ENCODE measurements at places on chromosomes 7 and 10.

DNA sequence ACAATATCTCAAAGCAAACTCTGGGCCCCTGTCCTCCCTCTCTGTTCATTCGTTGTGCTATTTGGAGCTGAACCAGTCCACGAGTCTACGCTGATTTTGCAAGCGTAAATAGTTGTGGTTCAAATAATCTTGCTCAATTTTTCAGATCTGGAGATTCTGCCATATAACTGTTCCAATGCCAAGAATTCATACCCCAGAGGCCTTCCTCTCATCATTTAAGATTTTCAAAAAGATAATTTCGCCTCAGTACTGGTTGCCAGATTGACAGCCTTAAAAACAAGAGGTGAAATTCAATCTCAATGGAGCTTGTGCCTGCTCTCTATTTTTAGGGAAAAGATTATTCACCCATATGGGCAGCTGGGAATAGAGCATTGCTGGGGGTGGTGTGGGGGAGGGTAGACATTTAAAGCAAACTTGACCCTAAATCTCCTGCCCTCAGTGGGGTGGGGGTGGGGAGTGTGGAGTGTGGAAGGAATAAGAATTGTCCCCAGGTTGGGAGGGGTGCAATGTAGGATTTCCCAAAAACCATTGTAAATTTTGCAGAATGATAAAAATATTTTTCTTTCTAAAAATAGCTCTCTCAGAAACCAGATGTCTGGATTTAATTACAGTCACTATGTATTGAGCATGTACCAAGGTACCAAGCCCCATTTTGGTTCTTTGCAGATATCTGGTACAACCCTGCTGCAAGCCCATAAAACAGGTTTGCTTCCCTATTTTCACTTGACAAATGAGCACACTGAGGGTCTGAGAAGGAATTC lies 104.7 kb upstream of the EEPD1 start:
- DNase-seq = peak; percentile 98

- DNase-seq = no peak
Measured at GRCh38 chr10:14645239-14645960, 129.3 kb downstream of the FAM107B start.

DNA sequence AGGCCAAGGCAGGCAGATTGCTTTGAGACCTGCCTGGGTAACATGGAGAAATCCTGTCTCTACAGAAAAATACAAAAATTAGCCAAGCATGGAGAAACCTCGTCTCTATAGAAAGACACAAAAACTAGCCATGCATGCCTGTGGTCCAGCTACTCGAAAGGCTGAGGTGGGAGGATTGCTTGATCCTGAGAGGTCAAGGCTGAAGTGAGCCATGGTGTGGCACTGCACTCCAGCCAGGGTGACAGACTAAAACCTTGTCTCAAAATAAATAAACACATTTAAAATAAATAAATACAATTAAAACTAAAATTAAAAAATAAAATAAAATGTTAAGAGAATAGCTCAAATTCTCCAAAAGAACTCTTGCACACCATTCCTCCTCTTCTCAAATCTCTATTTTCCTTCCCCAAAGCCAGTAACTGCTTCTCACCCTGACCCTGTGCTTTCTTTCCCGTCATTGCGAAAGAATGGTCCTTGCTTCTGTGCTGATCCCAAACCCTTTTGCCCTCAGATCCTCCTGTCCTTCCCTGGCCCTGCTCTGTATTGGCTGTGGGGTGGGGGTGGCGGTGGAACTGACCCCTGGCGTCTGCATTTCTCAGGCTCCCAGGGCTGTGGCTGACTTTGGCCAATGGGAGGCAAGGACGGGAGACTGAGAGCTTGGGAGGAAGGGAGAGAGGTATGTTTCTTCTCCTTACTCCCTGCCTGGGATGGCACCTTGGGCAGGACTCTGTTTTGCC lies 12.4 kb downstream of the SRGN start:
- no peak for DNase-seq

DNA sequence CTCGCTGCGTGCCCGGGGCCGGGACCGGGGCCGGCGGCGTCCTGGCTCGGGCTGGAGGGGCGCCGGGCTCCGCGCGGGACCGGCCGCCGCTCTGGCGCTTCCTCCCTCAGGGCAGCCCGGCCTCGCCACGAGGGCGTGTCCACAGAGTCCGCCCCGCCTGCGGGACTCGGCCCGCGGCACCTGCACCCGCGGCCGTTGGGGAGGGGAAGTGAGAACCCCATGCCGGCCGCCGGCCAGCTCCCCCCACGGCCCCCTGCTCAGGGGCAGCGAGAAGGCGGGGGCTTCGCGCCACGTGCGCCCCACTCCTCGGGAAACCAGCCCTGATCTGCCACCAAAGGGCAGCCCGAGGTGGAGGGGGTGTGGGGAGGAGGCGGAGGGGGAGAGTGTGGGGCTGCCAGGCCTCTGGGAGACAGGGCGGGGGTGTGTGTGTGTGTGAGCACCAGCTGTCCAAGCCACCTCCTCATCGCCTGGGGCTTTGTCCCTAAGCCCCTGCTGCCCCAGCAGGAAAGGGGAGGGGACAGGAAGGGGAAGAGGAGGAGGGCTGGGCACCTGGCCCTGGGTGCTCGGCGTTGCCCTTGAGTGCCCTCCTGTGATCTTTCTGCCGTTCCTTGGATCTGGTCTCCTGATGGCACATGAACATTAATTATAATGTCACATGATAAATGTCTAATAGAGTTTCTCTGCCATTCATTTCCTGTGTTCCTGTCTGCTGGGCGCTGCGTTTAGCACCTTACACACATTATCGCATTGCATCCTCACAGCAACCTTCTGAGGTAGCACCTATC lies at the start of gene PIK3AP1:
PIK3AP1 (minus strand) TSS at position 93 of the 785 bp plus-strand sequence. CDS start 120 bp downstream, outside the sequence.
- no peak for DNase-seq

DNA sequence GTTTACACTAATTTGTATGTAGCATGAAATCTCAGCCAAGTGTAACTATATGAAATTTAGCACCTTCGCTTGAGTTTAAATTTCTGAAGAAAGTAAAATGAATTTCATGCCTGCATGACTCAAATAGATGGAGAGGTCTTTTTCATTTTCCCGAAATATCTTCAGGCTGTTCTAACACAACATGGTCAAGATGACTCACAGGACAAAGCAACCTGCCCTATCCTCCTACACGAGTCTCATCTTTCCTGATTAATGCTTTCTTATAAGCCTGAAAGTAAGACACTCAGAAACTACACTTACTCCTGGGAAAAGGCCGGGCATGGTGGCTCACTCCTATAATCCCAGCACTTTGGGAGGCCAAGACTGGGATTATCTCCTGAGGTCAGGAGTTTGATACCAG lies 41.2 kb downstream of the CH25H start:
- peak; percentile 72 for DNase-seq

GRCh38 chr10:109956454-109957091 lies 33.3 kb upstream of the XPNPEP1 start:
- peak; percentile 65 for DNase-seq

DNA sequence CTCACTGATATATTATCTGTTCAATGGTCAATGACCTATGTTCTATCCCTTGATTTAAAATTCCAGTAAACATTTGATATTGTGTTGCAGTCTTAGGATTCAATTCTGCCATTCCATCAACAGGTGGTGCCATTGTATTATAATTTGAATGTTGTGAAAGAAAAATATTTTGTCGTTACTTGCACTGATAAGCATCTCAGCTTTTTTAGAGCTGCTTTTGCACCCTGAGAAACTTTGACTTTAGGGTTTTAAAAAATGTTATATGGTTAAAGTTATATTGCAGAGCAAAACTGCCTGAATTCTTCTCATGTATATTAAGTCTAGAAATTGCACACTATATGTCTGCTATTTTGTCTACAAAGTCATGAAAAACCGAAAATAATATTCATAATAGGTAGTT lies 18.8 kb upstream of the MINDY3 start:
- peak; percentile 28 for DNase-seq

- no peak for DNase-seq
Measured at GRCh38 chr10:47184273-47184672, 115.7 kb upstream of the GDF10 start.

GRCh38 chr7:91600112-91600511 lies 280.4 kb downstream of the MTERF1 start:
- DNase-seq = no peak

GRCh38 chr7:101927802-101928201 lies 110.4 kb downstream of the CUX1 start:
- DNase-seq = no peak

DNA sequence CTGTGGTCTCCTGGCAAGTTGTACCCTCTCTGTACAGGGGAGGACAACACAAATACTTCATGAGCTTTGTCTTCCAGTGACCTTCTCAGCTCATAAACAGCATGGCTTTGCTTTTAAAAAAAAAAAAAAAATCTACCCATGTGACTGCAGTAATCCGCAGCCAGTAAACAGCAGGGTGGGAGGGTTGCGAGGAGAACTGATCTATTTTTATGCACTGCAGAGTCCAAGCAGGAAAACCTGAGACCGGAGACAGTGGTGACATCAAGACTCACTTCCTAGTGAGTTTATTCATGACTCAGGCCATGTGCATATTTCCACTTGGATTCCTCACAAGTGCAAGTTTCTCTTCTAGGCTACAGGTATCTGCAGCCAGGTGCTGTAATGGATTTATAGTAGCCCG lies 127.9 kb downstream of the NRF1 start:
- peak; percentile 26 for DNase-seq

DNA sequence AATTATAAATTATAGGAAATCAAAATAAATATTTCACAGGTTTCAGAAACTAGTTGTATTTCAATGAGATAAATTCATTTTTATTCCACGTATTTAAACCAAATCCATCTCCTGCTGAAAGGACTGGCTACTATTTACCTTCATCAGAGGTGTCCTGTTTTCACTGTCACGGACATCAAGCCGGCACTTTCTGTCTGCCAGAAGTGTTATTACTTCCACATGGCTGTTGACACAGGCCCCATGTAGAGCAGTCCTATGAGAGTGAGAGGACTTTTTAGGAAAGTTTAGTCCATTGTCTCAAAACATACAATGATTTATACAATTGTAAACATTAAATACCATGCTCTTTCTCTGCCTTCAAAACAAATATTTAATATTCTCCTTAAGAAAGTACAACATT lies 100.4 kb upstream of the ACBD5 start:
- DNase-seq = no peak

DNA sequence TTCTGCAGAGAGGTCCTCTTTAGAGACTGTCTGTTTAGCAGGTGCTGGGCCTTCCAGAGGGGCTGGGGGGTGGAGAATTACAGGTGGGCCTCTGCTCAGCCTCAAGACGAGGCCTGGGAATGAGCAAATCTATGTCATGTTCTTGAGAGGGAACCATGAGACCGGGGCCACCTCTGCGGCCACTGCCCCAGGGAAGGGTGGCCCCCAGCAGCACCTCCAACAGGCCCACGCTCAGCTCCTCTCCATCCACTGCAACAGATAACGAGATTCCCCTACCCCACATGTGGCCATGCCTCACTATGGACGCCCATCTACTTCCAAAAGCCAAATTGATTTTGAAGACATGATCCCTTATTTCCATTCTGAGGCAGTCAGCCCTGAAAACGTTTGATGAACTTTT lies 176.9 kb downstream of the TCERG1L start:
- no peak for DNase-seq

DNA sequence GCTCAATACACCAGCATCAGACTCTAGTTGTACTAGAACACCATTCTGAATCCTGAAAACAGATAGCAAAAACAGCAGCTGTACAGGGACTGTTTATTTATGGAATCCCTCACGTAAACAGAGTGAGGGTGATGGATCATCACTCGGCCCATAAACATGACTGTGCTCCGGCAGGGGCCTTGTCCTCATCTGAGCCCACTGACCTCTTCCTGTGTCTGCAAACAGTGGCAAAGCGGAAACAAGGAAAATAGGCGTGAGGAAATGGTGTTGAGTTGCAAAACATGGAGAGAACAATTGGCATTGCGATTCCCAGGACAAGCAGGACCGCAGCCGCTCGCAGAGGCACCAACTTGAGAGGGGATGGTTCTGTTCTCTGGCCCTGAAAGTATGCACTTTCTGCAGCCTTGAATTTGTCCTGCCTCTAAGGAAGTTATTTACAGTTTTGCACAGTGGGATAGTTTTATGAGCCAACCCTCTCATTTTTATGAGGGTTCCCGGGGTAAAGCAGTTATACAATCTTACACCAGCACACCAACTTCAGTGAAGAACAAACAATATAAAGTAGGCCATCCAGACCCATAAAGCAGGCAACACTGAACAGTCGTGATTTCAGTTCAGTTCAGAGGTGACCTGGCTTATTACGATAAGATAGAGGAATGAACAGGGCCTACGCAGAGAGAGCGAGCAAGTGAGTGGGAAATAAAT lies 248.0 kb upstream of the FZD8 start:
- DNase-seq = no peak

DNA sequence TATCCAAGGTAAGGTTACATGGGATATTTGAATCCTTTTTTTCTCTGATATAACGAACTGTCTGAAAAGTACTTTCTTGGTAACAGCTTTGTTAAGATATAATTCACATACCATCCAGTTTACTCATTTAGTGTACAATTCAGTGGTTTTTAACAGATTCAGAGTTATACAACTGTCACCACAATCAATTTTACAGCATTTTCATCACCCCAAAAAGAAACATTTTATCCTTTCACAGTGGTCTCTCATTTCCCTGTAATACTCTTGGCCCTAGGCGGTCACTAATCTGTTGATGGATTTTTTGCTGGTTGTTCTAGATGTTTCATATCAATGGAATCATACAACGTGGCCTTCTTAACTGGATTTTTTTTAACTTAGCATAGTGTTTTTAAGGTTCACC lies 91.6 kb downstream of the GLCCI1 start:
- DNase-seq = peak; percentile 39

DNA sequence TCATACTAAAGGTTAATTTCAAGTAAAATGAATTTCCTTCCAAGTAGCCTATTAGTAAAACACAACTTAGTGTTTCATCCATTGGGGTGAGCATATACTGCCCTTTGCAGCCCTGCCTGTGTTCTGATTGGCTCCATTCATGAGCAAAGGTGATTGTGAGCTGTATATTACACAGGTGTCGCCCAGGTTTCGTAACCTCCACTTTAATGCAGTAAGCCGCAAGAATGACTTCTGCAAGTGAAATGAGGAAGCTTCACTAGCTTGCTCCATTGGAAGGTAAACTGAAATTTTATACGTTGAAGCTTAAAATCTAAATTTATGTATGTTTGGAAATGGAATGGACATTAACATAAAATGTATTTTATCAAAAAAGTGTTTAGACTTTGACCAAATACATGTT lies 24.4 kb downstream of the MTURN start:
- DNase-seq = no peak

DNA sequence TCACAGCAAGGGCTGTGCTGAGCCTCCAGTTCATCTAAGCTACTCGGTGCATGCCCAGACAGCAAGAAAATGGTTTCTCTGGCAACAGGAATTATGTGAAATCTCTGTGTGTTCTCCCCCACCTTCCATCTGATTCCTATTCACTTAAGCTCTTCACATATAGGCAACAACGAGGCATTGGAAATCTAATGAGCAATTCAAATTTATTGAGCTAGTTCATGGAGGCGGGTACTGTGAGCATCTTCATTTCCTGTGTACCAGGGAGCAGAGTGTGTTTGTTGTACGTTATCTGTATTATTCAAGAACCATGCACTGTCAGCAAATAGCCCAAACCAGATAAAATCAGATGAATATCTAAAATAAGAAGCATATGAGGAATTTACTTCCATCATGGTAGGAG lies 739.1 kb downstream of the MAGI2 start:
- no peak for DNase-seq

DNA sequence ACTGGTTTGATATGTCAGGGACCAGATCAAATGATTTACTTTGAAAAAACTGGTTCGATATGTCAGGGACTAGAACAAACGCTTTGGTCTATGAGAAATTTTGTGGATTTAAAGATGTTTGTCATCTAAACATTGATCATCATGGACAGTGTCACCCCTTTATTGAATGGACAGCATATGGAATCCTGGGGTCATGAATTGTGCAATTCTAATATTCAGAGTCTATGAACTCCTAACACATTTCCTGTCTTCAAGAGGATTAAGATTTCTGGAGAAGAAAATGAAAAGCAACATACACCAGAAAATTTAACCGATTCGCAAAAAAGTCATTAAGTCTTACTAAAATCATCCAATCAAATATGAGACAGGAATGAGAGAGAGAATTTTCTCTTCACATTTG lies 106.4 kb upstream of the FAM133B start:
- DNase-seq = no peak
